ENCODE measurements at places on chromosomes 2 and 18.
A peak's percentile ranks its signal among the peaks of the same experiment; 100 is the strongest.

DNA sequence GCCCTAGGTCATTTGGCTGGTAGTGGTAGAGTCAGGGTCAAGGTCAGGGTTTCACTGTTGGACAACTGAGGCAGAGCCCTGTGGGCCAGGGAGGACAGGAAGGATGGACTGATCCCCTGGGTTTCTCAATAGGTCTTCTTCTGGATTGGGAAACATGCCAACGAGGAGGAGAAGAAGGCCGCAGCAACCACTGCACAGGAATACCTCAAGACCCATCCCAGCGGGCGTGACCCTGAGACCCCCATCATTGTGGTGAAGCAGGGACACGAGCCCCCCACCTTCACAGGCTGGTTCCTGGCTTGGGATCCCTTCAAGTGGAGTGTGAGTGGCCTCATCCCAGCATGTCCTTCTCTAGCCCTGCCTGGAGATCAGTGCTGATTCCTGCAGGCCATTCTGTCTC is 18.1 kb downstream of the VIL1 start:
- no peak for DNase-seq

GRCh38 chr2:186309901-186310300 is 176.2 kb upstream of the ZC3H15 start:
- DNase-seq, result no peak

GRCh38 chr18:75582406-75582821 is 154.9 kb upstream of the SMIM21 start:
- DNase-seq, result no peak

GRCh38 chr2:34254272-34254878 is 655.3 kb upstream of the FAM98A start:
- no peak for DNase-seq

GRCh38 chr2:239341146-239341732 is 59.6 kb downstream of the HDAC4 start:
- no peak for DNase-seq

- no peak for DNase-seq
Observed at GRCh38 chr18:45522371-45522770, 92.9 kb upstream of the SLC14A2 start.

GRCh38 chr2:120869730-120870466 is 134.2 kb downstream of the GLI2 start:
- no peak for DNase-seq

DNA sequence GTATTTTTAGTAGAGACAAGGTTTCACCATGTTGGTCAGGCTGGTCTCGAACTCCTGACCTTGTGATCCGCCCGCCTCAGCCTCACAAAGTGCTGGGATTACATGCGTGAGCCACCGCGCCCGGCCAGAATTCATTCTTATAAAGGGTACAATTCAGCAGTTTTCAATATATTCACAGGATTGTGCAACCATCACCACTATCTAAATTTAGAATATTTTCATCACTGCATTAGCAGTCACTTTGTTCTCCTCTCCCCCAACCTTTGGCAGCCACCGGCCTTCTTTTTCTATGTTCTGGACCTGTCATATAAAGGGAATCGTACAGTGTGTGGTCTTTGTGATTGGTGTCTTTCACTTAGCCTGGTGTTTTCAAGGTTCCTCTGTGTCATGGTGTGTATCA is 40.7 kb downstream of the TCF7L1 start:
- no peak for DNase-seq

DNA sequence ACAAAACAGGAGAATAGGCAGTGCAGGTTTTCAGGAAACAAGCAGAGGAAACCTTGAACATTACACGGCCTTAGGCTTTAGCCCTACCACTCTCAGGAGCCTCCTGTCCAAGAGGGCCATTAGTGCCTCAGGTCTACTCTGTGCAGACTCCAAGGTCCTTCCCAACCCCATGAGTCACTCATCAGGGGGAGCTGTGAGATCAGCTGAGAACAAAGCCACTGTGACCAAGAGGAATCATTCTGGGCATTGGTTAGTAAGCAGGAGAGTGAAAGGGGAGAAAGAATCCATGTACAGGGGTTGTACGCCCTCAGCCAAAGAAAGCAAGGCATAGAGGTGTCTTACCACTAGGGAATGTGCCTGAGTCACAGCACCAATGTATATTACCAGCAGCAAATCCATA is 680.3 kb downstream of the DPP10 start:
- no peak for DNase-seq

- DNase-seq, result no peak
Observed at GRCh38 chr2:54191361-54192135, 64.5 kb downstream of the TSPYL6 start.

GRCh38 chr18:74226156-74226555 is 65.6 kb downstream of the CYB5A start:
- no peak for DNase-seq

GRCh38 chr18:62060820-62061219 is 126.0 kb downstream of the PIGN start:
- no peak for DNase-seq

DNA sequence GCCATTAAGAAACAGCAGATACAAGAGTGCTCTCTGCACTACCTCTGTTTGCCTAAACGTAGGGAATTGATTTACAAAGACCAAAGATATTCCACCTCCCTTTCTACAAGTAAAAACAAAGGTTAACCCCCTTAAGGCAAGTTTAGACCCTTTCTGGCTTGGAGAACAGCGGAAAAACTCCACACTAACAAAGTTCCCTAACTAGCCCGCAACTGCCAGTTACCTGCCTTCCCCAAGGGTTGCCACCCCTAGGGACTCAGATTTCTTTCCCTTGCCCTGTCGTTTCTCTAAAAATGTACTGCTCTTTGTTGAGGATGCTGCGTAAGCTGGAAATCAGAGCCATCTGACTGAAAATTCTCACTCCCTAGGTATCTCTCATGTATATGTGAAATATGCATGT is 627.5 kb upstream of the SOX11 start:
- DNase-seq, result no peak

GRCh38 chr18:51028201-51028805 is 1.7 kb upstream of the SMAD4 start:
- DNase-seq, result no peak

- DNase-seq, result no peak
Observed at GRCh38 chr2:226488034-226488433, 311.6 kb downstream of the IRS1 start.

GRCh38 chr2:121648206-121649148 is 785 bp downstream of the CLASP1 start:
- peak; percentile 61 for DNase-seq

- DNase-seq, result no peak
Observed at GRCh38 chr2:120749506-120750431, 14.1 kb downstream of the GLI2 start.

GRCh38 chr2:239145106-239145505 is 255.7 kb downstream of the HDAC4 start:
- DNase-seq, result no peak

GRCh38 chr18:46182633-46183358 is 78.6 kb downstream of the HAUS1 start:
- DNase-seq, result no peak

- DNase-seq, result peak; percentile 68
Observed at GRCh38 chr2:8488001-8488738, 193.7 kb upstream of the ID2 start.

- peak; percentile 26 for DNase-seq
Observed at GRCh38 chr18:24397131-24397693, 412 bp downstream of the OSBPL1A start.

DNA sequence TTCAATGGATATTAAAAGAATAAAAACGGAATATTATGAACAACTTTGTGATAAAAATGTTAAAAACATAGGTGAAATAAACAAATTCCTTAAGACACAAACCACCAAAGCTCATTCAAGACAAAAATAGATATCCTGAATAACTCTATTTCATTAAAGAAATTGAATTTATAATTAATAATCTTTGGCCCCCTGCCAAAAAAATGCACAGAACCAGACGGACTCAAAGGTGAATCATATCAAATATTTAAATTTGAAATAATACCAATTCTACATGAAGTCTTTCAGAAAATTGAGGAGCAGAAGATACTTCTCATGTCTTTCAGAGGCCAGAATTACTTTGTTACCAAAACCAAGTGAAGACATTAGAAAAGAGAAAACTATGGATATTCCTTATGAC is 128.3 kb upstream of the KLHL29 start:
- DNase-seq, result no peak

DNA sequence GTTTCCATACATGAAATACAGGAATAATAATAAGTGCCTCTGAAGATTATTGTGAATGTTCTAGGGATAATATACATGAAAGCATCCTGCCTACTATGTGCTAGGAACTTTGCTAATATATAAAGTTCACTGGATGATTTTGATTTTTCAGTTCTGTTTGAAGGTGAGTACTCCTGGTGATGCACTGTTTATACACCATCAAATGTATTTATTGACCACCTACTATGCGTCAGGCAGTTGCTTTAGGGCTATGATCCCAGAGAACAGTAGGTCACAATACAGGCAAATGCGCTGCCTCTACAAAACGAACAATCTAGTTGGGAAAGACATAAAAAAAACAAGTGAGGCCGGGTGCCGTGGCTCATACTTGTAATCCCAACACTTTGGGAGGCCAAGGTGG is 10.7 kb downstream of the TXNDC9 start:
- no peak for DNase-seq

- no peak for DNase-seq
Observed at GRCh38 chr2:203758841-203759689, 52.6 kb downstream of the CD28 start.

DNA sequence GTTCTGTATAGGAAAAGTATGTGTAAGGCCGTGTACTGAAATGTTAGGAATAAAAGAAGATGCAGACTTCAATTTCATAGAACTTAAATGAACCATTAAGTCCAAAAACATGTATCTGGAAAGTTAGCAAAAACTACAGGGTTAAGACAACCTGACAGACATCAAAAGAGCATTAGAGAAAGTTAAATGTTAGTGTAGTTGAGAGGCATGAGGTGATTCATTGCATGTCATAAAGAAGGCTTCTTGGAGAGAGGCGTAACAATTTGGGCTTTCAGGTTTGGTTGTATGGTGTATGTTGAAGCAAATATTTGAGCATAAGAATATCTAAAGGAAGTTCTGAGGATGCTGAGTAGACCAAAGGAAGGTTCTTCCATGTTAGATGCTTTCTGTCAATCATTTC is 6.3 kb downstream of the EPC2 start:
- DNase-seq, result no peak

Data from stimulated activated naive CD8-positive, alpha-beta T cell treated with anti-CD3 and anti-CD28 coated beads, Interleukin-15, Interleukin-2, amounts not matched to agents 100 U/mL and 50 U/mL, for 24 hours (primary cell).